ENCODE measurements at places on chromosomes 12 and 14. TPM values are rescaled to one million over a fixed set of nuclear protein-coding genes. Genes with fewer than 3 reads are reported as not detected.

The KRT72 gene
- not detected for polyA plus RNA-seq

The ANKRD52 gene
- polyA plus RNA-seq, result 28.2 TPM

The SYT1 gene
- 24.6 TPM for polyA plus RNA-seq

The ST8SIA1 gene
- 6.0 TPM for polyA plus RNA-seq

The CSRNP2 gene
- 38.3 TPM for polyA plus RNA-seq

The TAS2R50 gene
- not detected for polyA plus RNA-seq

The HCAR1 gene
- polyA plus RNA-seq, result 3.4 TPM

The CFAP54 gene
- 2.8 TPM for polyA plus RNA-seq

The USP44 gene
- polyA plus RNA-seq, result 1.7 TPM

The VASH1 gene
- 34.5 TPM for polyA plus RNA-seq

The HOXC5 gene
- polyA plus RNA-seq, result 2.1 TPM

The CCDC38 gene
- polyA plus RNA-seq, result 0.40 TPM

The IFNG-AS1 gene
- not detected for polyA plus RNA-seq

DNA sequence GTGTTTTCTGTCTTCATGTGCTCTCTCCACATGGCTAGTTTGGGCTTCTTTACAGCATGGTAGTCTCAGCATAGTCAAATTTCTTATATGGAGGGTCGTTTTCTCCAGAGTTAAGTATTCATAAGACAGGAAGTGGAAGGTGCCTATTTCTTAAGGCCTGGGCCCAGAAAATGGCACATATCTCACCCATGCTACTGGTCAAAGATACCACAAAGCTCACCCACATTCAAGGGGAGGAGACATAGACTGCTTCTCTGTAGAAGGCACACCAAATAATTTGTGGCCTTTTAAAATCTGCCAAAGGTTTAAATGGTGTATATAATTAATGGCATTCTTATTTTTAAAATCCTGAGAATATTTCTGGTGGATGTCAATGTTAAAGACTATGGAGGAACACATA, 44.8 kb downstream of the CCDC91 start:
- no peak for DNase-seq

GRCh38 chr14:21668377-21668776, 5.2 kb downstream of the OR4E1 start:
- no peak for DNase-seq

GRCh38 chr14:20781803-20782202, 735 bp downstream of the RNASE6 start:
- no peak for DNase-seq

- DNase-seq, result no peak
Measured at GRCh38 chr12:113468365-113469223, 3.1 kb downstream of the LHX5 start.

GRCh38 chr12:27875677-27876076, 95.6 kb upstream of the MANSC4 start:
- no peak for DNase-seq

DNA sequence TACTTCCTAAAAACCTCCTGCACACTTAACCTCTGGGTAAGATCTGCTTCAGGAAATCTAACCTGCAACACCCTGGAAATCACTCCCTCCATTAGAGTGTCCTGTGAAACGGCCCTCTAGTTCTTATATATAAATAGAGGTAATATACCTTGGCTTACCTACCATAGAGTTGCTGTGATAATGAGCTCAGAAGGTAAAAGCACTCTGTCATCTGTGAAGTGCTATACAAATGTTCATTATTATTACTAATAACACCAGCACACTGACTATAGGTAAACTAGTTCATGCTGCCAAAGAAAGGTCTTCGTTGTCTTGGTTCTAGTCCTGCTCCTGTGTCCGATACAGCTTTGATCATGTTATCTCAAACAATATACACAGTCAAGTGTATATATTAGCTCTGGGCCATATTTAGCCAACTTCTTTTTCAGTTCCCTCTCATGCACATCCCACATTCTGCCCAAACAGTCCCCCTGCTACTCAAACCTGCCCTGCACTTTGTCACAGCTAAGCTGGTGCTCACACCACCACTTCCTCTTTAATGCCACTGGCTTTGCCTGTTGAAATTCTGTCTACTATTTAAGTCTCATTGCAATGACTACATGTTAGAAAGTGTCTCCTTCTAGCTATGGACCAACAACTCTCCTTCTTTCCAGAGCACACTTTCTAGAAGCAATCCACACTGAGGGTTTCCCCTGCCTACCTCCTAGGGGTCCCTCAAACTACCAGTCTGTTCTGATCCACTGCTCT, 5.1 kb downstream of the E2F7 start:
- no peak for DNase-seq

- DNase-seq, result no peak
Measured at GRCh38 chr14:30656190-30656632, 34.1 kb downstream of the SCFD1 start.

- DNase-seq, result no peak
Measured at GRCh38 chr14:96590190-96590864, 88.1 kb downstream of the PAPOLA start.

GRCh38 chr12:14249368-14249767, 116.1 kb upstream of the ATF7IP start:
- no peak for DNase-seq

GRCh38 chr12:52024845-52025230, 18.1 kb downstream of the TAMALIN start:
- DNase-seq, result no peak

GRCh38 chr12:129489100-129489676, 414.6 kb downstream of the TMEM132D start:
- DNase-seq, result no peak

DNA sequence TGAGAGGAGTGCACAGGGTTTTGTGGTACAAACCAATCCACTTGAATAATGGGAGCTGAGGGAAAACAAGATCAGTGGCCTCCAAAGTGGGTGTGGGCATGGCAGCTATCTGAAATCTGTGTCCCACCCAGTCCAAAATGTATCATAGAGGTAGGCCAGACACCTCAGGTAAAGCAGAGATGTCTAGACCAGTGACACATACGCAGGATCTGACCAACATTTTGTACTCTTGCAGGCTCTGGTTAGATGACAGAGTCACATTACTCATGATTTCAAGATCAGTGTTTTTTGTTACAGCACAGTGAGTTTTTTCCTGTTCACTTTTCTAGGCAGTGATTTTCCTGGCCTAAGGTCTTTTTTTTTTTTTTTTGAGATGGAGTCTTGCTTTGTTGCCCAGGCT, 211.8 kb downstream of the PCNX1 start:
- no peak for DNase-seq

DNA sequence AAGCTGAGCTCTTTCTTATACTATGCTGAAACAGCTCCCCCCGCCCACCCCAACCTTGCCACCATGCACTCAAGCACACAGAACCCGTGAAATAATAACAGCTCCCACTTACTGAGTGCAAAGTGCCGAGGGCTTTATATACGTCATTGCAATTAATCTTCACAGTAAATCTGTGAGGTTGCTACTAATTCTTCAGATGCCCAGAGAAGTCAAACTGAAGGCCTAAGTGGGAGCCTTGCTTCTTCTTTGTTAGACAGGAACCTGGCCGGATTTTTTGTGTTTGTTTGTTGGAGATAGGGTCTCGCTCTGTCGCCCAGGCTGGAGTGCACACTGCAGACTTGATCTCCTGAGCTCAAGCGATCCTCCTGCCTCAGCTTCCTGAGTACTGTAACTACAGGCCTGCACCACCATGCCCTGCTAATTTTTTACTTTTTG, 34.0 kb downstream of the VCPKMT start:
- no peak for DNase-seq

DNA sequence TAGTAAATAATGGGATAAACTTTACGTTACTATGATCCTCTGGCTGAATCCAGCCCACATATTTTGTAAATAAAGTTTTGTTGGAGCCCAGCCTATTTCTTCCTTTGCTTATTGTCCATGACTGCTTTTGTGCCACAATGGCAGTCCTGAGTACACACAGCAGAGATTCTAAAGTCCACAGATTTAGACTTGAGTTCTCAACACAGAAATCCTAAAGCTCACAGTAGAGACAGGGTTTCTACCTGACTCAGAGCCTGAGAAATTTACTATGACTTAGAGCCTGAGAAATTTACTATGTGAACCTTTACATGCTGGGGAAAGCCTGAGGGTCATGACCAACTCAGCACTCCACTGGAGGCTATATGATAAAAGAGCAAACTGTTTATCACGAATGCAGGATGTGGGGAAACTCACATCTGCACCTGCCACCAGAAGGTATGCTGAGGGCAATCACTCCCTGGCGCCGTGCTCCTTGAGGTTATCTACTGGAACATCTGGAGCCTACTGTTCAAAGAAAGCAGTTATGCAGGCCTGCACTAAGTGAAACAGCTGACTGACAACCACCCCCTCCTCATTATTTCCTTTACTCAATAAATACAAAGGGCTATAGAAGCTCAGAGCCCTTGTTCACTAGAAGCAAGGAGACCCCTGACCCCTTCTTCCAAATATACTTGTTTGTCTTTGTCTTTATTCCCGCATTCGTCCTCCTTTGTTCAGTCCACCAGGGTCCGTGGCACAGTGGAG, 52.6 kb upstream of the BICD1 start:
- DNase-seq, result no peak

DNA sequence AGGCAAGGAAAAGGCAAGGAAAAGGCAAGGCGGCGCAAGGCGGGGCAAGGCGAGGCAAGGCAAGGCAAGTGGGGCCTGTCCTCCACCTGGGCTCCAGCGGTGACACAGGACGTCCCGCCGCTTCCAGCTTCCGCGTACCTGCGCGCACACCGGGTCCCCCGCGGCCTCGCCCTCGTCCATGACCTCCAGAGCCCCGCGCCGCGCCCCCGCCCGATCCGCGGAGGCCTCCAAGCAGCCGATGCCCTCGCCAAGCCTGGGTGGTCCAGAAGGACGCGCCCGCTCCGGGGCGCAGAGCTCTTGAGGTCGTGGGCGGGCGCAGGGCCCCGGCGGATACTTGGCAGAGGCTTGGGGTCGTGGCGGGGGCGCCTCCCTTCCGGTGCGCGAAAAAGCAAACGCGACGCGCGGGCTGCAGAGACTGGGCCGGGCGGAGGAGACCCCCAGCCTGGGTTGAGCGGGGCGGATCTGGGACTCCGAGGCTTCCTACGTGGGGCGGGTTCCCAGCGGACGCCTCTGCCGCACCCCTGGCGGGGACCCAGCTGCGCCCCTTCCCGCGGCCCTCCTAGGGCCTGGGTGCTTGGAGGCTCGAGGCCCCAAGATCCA, 60.8 kb upstream of the EIF5 start:
- DNase-seq, result no peak

GRCh38 chr12:47034661-47035060, 44.8 kb upstream of the PCED1B start:
- no peak for DNase-seq

- no peak for DNase-seq
Measured at GRCh38 chr14:45089813-45090212, 5.9 kb downstream of the PRPF39 start.

- no peak for DNase-seq
Measured at GRCh38 chr12:69341328-69341727, 6.9 kb upstream of the LYZ start.

- no peak for DNase-seq
Measured at GRCh38 chr14:68634332-68634731, 158.5 kb downstream of the ZFP36L1 start.

- DNase-seq, result no peak
Measured at GRCh38 chr12:122918827-122919226, 22.9 kb upstream of the VPS37B start.

DNA sequence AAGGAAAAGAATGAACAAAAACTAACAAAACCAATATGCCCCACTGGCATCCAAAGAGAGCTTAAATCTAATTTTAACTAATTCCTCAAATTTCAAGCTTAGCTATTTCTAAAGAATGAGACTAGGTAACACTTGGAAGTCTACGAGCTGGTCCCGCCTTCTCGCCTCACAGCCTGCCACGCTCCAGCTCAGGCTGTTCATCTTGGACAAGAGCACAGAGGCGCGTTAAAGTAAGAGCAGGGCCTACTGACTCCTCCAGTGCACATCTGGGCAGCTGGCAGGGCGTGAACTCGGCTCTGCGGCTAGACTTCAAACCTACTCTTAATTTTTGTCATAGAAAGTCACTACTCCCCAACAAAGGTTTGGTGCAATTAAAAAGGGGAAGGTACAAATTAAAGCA, 64.6 kb downstream of the DICER1 start:
- DNase-seq, result no peak

- DNase-seq, result no peak
Measured at GRCh38 chr12:8057839-8058238, 8.3 kb downstream of the C3AR1 start.

DNA sequence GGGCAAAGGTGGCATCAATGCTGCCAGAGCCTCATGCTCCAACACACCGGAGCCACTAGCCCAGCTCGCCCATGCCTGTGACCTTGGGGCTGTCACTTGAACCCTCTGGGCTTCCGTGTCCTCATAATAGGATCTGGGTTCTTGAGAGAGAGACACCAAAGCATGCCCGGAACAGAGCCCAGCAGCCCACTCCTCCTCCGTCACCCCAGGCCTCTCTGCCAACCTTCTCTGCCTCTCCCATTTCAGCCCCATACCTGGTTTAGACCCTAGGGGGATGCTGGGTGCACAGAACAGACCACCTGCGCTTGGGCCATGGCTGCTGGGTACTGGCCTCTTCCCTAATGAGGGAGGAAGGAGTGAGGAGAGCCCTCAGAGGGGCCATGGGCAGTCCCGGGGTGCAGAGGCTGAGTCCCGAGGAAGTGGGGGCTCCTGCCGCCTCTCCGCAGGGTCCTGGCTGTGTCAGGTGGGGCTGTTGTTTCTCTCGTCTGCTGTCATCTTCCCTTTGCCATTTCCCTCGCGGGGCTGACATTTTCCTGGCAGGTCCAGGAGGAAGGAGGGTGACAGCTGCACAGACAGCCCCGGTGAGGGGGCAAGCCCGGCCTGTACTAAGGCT, 172.4 kb upstream of the RTL1 start:
- DNase-seq, result no peak

- no peak for DNase-seq
Measured at GRCh38 chr14:72839753-72840607, 53.9 kb downstream of the DPF3 start.

GRCh38 chr12:38142974-38143373, 173.6 kb upstream of the ALG10B start:
- no peak for DNase-seq

- DNase-seq, result no peak
Measured at GRCh38 chr14:67722293-67722692, 20.6 kb downstream of the RDH12 start.

- no peak for DNase-seq
Measured at GRCh38 chr12:62907078-62907477, 27.9 kb downstream of the PPM1H start.

DNA sequence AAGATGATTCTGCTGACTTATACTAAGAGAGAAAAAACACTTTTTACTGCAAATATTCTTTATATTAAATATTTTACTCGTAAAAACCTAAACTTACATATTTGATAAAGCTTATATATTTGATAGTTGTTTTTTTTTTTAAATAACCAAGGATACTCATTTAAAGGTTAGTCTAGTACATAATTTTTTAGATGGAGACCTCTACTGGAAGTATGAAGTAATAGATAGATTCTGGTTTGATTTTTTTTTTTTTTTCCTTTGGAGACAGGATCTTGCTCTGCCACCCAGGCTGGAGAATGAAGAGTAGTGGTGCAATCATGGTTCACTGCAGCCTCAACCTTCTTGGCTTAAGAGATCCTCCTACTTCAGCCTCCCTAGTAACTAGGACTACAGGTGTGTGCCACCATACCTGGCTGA, 16.4 kb downstream of the ARID2 start:
- no peak for DNase-seq

- DNase-seq, result no peak
Measured at GRCh38 chr14:35594616-35595015, 60.7 kb downstream of the INSM2 start.

Measured in right renal pelvis (tissue), 4 donors.